ENCODE measurements at places on chromosomes 12 and 14.

GRCh38 chr12:43856972-43857371, 21.1 kb downstream of the TMEM117 start:
- DNase-seq: no peak

- DNase-seq: no peak
These were observed 113.8 kb downstream of the RERGL start for GRCh38 chr12:17976202-17976601.

DNA sequence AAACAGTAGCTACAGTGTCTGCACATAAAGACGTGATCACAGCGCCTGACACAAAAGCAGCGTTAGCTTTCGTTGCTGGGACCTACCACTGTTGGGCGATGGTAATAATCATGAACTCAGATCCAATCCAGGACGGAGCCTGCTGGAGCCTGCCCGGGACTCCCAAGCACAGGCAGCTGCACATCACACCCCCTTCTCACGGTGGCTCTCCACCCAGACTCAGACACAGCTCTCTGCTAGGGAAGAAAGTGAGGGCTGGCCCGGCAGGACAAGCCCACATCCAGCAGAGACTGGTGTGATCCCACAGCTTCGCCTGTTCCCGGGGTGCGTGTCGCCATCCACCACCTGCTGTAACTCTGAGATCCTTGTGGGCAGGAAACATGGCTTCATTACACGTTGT, 49.9 kb upstream of the FOXN3 start:
- DNase-seq: peak; percentile 47

DNA sequence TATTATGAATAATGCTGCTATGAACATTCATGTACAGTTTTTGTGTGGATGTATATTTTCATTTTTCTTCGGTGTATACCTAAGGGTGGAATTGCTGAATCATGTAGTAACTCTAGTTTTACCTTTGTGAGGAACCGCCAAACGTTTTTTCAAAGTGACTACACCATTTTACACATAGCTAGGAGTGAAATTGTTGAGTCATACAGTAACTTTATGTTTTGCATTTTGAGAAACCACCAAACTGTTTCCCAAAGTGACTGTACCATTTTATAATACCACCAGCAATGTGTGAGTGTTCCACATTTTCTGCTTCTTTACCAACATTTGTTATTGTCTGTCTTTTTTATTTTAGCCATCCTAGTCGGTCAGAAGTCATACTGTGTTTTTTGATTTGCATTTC, 3.1 kb upstream of the TPH2 start:
- DNase-seq: no peak

- DNase-seq: no peak
These were observed 2.2 kb downstream of the PLEKHG6 start for GRCh38 chr12:6312529-6313325.

DNA sequence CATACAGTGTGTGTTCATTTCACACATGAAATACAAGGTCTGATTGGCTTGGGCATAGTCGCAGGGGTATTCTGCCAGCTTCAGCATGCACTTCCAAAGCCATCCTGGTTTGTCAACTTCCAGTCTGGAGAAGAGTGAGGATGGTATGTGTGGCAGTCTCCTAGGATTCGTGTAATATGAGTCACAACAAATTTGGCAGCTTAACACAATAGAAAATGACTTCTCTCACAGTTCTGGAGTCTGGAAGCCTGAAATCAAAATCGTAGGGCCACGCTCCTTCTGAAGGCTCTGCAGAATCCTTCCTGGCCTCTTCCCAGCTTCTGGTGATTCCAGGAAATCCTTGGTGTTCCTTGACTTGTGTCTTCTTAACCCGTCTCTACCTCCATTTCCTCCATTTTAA, 167.5 kb downstream of the PPM1H start:
- DNase-seq: peak; percentile 61

DNA sequence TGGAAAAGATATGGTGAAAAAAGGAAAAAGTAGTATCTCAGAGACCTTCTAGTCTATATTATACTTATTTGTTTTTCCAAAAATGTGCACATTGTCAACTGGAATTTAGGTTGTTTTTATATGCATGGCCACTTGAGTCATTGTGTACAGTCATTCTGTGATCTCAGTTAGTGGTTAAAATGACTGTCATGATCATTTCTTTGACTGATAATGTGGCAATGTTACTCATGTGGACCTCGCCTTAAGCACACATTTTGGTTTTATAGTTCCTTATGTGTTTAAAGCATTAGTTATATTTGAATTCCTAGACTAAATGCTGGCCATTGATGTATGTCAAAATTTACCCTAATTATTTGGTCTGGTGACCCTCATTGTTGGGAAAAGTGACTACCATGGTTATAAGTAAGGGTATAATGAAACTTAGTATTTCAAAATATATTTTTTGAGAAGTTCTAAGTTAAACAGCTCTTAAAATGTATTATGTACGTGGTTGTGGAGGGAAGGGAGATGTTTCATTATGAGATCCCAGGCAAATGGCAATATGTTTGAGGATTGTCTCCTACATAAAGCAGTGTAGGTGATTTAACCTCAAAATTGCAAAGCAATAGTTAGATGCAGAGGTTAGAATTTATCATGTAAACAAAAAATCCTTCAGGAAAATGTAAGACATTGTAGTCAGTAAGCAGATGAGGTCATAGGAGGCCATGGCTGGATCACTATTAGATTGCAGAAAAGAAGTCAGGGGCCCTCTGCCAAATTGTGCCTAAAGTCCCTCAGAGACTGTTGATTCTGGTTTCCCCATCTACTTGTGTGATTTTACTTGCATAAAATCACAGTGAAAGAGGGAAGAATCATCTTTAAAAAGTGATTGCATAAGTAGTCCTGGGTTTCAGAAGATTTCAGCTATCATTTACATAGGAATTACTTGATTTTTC, 17.5 kb downstream of the PNMA1 start:
- DNase-seq: no peak

Data from cardiac muscle cell (in vitro differentiated cells and primary cell).